ENCODE measurements at places on chromosomes 7 and 10. TPM values are rescaled to one million over a fixed set of nuclear protein-coding genes. Genes with fewer than 3 reads are reported as not detected.

The SGMS1 gene
- 28.0 TPM for total RNA-seq

The CCDC172 gene
- total RNA-seq: not detected

The GHRHR gene
- not detected for total RNA-seq

The PNLIP gene
- total RNA-seq: not detected

The LIPN gene
- not detected for total RNA-seq

The ACSM6 gene
- not detected for total RNA-seq

The HERPUD2 gene
- 19.3 TPM for total RNA-seq

The PPP1R17 gene
- total RNA-seq: not detected

The XRCC2 gene
- total RNA-seq: 3.9 TPM

The EGFR gene
- total RNA-seq: 139 TPM

The HOXA7 gene
- total RNA-seq: 5.1 TPM

The GIMAP7 gene
- not detected for total RNA-seq

The AMPH gene
- 0.12 TPM for total RNA-seq

The HMX3 gene
- not detected for total RNA-seq

The HMX2 gene
- 0.10 TPM for total RNA-seq

The PON1 gene
- 0.34 TPM for total RNA-seq

The ELAPOR2 gene
- total RNA-seq: not detected

The MACROH2A2 gene
- total RNA-seq: 24.2 TPM

The DPYSL4 gene
- 20.5 TPM for total RNA-seq

The SORBS1 gene
- 0.91 TPM for total RNA-seq

The GPR15LG gene
- total RNA-seq: not detected

The CHRM2 gene
- total RNA-seq: not detected

The NUDT1 gene
- total RNA-seq: 89.6 TPM

The GCK gene
- not detected for total RNA-seq

The CACNA2D1 gene
- total RNA-seq: 8.3 TPM

The MEPCE gene
- 47.4 TPM for total RNA-seq
